CD4-positive, alpha-beta T cell (primary cell): ENCODE measurements at places on chromosomes 3 and 15.

DNA sequence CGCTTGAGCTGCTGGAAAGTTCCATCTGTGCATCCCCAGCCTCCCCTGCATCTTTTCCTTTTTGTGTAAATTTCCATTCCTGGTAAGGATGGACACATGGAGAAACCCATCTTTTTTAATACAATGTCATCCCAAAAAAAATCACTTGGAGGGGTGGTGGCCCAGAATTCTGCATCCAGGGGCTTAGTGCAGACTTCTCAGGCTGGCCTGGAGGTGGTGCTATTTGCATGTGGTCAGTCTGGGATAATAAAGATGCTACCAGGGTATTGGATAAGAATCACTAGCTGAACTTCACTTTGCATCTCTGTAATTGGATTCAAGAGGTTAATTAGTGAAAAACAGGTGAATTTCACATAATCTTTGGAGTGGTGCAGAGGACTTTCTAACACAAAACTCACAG lies 1.8 kb upstream of the ZSCAN2 start:
- no peak for DNase-seq

DNA sequence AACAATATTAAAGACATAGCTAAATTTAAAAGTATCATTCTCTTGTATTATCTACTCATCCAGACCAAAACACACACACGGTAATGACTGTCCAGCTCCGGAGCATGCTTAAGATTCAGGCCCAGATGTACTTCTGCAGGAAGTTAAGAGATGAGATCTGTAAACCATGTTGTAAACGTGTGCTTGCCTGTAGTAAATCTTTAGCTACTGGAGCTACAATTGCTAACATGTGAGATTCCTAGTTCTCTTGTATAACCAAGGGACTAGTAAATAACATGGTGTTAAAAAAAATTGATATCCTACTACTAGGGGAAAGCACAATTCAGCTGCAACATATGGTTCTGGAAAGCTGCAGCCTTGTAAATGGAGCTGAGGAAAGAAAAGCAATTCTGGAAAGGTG lies 651.7 kb upstream of the CCDC54 start:
- DNase-seq = no peak

GRCh38 chr15:101398247-101398646 lies 91.3 kb downstream of the PCSK6 start:
- no peak for DNase-seq

DNA sequence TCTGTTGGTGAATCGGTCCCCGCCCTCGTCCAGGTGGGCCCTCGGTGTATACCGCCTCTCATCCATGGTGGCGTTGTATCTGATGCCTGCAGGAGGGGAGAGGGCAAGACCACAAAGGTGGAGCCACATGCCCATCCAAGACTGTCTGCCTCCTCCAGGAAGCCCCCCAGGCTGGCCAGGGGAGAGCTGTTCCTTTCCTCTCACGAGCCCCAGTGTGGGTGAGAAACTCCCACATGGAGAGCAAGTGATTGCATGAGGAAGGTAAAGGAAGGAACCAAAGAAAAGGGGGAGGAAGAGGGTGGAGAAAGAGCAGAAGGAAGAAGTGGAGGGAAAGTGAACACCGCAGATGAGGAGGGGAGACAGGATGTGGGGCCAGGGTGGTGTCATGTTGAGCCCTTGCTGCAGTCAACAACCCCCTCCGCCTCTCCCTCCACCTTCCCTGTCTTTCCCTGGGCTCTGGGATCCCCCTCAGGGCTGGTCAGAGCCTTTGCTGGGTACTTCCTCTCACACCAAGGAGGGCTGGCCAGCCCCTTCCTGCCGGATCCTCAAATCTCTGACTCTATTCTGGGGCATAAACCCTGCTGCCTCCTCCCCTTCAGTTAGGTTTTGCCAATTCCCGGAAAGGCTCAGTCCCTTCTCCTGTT lies 49.3 kb downstream of the FEM1B start:
- no peak for DNase-seq

DNA sequence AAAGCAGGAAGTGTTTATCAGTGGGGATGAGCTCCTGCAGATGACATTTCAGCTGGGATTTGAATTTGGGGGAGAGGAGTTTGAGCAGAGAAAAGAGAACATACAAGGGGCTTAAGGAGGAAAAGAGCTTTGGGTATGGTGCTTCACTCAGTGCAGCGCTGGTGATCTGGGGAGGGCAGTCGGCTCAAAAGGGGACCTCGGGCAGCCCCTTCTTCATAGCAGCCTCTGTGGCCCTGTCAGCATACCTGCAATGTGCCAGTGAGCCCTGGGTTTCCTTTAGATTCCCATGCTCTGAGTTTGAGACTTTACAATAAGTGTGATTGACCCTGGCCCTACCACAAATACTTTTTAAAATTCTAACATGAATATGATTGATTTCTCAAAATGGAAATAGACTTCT lies 40.2 kb downstream of the ROPN1B start:
- no peak for DNase-seq

DNA sequence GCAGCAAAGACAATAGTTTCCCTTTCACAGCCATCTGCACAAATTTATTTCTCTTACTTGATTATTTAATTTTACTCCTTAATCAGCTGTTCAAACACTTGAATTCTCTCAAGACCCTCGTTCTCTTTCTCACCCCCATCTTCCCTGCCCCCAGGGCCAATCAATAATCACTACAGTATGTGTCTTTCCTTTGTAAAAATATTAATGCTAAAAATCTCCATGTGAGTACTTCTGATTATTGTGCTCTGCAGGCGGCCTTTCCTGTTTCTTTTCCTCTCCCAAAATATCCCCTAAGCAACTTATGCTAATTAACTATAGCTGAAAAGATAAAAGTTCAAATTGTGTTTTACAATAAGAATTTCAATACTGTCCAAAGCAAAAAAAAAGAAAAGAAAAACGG lies 617.0 kb upstream of the CBLB start:
- no peak for DNase-seq

DNA sequence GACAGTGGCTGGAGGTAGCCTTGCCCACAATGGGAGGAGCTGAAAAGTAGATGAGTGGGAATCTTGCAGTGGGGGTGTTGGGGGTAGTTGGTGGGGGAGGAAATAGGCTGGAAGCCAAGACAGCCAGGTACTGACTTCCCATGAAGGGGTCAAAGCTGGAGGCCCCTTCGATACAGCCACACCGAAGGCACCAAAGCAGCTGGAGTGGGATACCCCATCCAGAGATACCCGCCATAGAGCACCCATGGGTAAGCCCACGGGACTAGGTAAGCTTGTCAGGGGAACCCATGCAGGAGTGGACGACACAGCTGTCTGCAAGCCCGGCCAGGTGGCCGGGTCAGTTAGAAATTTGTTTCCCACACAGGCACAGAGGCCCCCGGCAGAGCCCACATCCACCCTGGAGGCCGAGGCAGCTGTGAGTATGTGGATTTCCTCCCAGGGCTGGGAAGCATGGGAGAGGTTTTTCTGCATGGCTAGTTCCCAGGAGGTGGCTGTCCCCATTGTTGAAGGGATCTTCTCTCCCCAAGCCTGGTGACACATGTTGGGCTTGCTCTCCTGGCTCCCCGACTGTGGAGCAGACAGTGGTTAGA lies 28.6 kb downstream of the PRR23E start:
- DNase-seq = no peak

DNA sequence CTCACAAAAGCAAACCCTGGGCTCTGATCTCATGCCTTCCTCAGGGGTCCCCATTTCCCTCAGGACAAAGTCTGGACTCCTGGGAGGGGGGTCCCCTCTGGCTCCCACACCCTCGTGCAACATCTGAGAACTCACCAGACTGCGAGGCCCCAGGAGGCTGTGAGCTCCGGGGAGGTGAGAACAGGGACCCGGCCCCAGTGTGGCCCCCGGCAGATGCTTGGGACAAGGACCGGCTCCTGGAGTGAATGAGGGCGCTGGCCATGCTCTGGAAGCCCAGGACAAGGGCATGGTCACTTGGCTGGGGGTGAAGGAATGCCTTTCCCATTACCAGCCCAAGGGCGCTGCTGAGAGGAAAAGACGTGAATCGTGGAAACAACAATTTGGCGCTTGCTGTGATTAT lies 48.0 kb downstream of the LINGO1 start:
- DNase-seq = no peak

DNA sequence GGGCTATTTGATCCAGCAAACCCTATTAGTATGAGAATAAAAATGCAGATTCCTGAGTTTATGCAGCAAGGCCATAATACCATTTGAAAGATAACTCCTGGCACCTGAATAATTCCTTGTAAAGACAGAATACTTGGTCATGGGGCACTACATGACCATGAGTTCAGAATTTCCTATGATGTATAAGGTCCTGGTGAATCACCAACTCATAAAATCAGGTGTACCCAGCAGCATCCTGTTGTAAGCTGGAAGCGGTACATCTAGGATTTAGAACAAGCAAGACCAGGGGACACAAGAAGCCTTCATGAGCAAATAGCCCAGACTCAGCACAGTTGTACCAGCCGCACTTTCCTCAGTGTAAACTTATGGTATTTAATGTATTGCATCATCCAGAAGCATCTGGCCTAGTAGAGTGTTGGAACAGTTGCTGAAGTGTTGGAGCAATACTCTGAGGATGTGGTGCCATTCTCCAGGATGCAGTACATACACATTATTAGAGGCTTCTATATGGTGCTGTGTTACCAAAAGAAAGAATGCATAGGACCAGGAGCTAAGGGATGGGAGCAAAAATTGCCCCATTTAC lies 233.4 kb downstream of the SQOR start:
- DNase-seq = no peak

GRCh38 chr3:70820397-70820796 lies 508.0 kb upstream of the MDFIC2 start:
- DNase-seq = no peak

DNA sequence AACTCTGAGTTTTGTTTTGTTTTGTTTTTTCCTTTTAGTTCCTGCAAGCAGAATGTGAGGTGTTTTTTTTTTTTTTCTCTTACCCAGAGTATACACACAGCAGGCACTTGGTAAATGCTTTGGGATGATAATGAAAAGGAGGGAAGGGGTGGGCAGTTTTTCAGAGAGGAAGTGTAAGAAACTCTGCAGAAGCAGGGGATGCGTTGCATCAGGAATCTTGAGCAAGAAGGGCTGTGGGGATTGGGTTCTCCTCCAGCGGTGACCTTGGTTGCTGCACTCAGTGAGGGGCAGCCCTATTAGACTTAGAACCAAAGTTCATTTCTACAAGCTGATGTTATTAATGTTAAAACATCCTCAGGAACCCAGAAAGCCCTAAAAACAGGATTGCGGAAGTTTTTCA lies 32.2 kb upstream of the TMEM158 start:
- no peak for DNase-seq

DNA sequence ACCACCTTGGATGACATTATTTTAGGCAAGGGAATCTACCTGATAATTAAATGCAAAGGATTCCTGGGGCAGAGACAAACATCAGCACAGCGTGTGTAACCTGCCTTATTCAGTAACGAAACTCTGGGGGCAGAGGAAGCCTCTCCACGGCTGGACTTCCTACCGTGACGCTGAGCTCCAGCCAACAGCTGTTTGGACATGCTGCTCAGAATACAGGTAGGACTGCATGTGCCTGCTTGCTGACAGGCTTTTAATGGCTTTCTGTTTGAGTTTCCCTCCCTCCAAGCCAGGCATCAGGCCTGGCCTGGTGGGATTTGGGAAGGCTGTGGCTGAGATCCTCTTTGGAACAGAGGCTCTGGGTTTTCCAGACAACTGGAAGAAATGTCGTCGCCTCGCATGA lies 150.6 kb downstream of the ADAMTS17 start:
- DNase-seq = no peak
